ENCODE measurements at places on chromosomes 12 and 14.

DNA sequence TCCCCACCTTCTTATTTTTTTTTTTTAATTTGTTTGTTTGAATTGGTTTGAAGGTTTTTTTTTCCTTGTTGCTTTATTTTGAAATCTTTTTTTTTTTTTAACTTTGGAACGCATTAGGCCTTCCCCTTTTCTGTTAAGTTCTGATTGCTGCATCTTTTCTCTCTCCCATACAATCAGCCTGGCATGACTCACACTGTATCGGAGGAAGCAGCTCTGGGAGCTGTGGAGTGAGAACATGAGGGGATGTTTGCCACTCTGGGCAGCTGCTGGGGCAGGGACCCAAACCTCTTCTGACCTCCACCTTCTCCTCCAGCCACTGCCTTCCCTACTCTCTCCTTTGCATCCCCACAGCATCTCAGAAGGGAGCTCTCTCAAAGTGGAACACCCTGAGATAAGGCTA lies 160.3 kb upstream of the FKBP4 start:
- DNase-seq = no peak

- no peak for DNase-seq
Measured at GRCh38 chr12:17982556-17982955, 107.4 kb downstream of the RERGL start.

GRCh38 chr12:59657266-59657665 lies 61.4 kb downstream of the SLC16A7 start:
- DNase-seq = no peak

DNA sequence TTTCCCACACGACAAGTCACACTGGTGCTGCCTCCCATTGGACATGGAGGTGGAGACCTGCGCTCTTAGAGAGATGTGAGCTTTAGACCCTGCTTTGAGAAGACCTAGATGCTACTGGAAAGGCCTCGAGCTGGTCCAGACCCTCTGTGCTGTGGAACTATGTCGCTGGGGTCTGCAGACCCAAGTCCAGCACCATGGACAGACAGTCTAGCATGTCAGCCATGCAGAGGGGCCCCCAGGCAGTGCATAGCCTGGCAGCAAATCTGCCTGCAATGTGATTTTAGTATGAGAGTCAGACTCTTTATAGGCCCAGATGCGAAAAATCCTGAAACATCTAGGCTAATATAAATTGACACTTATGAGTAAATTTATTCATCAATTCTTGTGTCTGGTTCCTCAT lies 141.5 kb downstream of the NTF3 start:
- DNase-seq = no peak
